ENCODE measurements at places on chromosomes 2 and 18. TPM values are rescaled to one million over a fixed set of nuclear protein-coding genes. Genes with fewer than 3 reads are reported as not detected.

TMEM185B gene
- total RNA-seq = 36.3 TPM

PID1 gene
- total RNA-seq = 16.4 TPM

SLC30A3 gene
- 0.32 TPM for total RNA-seq

MAL gene
- not detected for total RNA-seq

WDSUB1 gene
- 5.2 TPM for total RNA-seq

ANKRD23 gene
- total RNA-seq = 1.3 TPM

FSHR gene
- not detected for total RNA-seq

FAM228A gene
- total RNA-seq = 0.43 TPM

- no peak for DNase-seq
Measured at GRCh38 chr2:231462729-231463465, 1.4 kb downstream of the NCL start.

GRCh38 chr18:67517444-67517765 lies 885 bp upstream of the DSEL start:
- DNase-seq = peak; percentile 34

- DNase-seq = no peak
Measured at GRCh38 chr2:43062058-43062457, 164.3 kb downstream of the ZFP36L2 start.

DNA sequence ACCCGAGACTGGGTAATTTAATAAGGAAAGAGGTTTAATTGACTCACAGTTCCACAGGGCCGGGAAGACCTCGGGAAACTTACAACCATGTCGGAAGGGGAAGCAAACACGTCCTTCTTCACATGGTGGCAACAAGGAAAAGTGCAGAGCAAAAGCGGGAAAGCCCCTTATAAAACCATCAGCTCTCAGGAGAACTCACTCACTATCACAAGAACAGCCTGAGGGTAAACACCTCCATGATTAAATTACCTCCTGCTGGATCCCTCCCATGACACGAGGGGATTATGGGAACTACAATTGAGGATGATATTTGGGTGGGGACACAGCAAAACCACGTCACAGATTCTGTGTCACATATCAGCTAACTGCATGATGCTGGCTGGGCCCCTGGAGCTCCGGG lies 11.4 kb downstream of the TCF23 start:
- no peak for DNase-seq

DNA sequence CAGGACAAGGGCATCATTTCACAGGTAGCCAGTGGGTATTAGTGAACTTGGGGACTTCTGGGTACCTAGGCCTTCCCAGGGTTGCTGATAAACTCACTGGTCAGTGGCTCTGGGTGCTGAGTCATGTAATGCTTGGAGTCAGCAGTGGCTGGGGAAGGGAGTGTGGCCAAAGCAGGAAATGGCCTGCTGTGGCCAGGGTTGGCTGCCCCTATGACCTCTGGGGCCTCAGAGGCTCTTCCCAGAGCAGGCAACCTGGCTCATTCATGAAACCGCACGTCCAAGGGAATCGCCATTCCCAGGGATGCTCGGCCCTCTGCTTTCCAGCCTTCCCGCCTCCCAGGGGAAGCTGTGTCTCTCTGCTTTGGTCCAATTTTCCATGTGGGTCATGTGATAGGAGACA lies 294.9 kb downstream of the DYSF start:
- DNase-seq = peak; percentile 58

DNA sequence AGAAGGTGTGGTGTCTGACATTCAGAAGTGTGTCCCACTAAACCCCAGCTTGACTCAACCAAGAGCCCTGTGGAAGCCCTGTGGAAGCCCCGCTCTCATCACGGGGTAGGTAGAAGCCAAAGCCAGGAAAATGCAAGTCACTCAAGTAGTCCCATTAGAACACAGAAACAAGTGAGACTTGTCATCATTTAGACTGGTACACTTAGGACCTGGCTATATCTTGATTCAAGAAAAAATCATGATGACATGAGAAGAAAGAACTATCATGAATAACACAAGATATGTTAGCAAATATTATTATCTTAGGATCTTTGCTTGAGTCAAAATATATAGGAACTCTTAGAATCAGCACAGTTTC lies 28.2 kb upstream of the SULT1C4 start:
- no peak for DNase-seq

GRCh38 chr2:190913725-190914124 lies 33.1 kb downstream of the GLS start:
- DNase-seq = no peak

GRCh38 chr2:126482582-126483464 lies 173.1 kb upstream of the GYPC start:
- DNase-seq = no peak

GRCh38 chr2:88673363-88673762 lies 18.1 kb upstream of the RPIA start:
- DNase-seq = no peak

- no peak for DNase-seq
Measured at GRCh38 chr2:66478731-66479316, 43.9 kb downstream of the MEIS1 start.

DNA sequence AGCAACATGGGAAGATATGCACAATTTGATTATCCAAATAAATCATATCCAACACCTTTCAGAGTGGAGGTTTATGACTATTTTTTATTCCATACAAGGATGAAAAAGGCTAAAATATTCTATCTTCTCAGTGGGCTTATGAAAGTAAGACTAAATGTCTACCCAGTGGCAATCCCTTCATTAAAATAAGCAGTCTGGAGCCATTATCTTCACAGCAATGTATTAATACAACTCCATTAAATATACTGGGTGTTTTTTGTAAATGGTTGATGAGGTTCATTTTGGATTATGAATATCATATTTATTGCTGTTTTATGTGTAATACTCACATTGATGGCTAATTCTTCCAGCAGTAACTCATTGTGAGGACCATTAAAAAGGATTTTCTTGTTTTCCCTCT lies 352.7 kb upstream of the SOX11 start:
- DNase-seq = no peak

DNA sequence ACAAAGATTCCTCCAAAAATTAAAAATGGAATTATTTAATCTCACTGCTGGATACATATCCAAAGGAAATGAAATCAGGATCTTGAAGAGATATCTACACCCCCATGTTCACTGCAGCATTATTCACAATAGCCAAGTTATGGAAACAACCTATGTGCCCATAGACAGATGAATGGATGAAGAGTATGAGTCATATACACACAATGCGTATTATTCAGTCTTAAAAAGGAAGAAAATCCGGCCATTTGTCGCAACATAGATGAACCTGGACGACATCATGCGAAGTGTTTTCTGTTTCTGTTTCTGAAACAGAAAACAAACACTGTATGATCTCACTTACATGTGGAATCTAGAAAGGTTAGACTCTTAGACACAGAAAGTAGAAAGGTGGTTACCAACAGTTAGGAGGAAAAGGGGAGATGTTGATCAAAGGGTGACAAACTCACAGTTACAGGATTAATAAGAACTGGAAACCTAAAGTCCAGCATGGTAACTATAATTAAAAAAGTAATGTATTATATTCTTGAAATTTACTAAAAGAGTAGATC lies 87.8 kb upstream of the ERBB4 start:
- no peak for DNase-seq

All from fibroblast of villous mesenchyme (primary cell).